ENCODE measurements at places on chromosomes 16 and 17.
A peak's percentile ranks its signal among the peaks of the same experiment; 100 is the strongest.

DNA sequence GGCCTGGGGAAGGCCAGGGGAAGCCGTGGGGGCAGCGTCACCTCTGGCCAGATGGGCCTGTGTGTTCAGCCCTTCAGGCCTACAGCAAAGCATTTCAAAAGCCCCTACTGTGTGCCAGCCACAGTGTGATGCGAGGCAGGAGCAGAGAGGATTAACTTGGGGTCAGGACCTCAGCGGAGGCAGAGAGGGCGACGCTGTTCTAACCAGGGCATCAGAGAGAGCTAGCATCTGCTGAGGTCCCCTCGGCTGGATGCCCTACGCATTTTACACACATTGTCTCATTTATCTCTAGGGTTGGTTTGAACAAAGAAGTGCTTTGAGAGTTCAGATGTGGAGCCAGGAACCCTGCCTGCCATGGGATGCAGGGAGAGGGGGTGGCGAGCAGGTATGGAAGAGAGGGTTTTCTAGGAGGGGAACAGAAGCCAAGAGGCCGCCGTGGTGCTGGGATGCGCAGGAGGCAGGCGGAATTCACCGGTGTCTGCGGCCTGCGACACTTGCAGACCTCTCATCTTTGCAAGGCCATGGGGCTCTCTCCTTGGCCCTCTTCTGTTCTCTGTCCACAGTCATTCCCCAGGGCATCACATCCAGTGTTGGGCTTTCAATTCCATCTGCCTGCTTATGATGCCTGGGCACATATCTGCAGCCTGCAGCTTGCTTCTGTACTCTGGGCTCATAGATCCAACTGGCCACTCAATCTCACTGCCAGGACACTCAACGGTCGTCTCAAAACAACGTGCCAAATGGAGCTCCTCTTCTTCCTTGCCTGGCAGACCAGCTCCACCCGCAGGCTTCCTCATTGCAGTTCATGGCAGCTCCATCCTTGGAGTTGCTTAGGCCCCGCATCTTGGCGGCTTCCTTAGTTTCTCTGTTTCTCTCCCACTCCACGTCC lies 8.1 kb upstream of the NKD1 start:
- DNase-seq, result no peak

GRCh38 chr17:74807441-74807840 lies 31.3 kb upstream of the NAT9 start:
- DNase-seq, result no peak

GRCh38 chr17:17061516-17061915 lies 19.3 kb downstream of the MPRIP start:
- DNase-seq, result no peak

GRCh38 chr16:3659251-3659650 lies 4.8 kb downstream of the DNASE1 start:
- peak; percentile 5 for DNase-seq

GRCh38 chr17:79008666-79009387 lies 737 bp downstream of the CANT1 start:
- no peak for DNase-seq

- no peak for DNase-seq
Observed at GRCh38 chr16:31246296-31246695, 13.5 kb upstream of the ITGAM start.

GRCh38 chr17:62737513-62737912 lies 70.6 kb downstream of the MARCHF10 start:
- DNase-seq, result no peak

GRCh38 chr16:57155702-57156350 lies 30.0 kb downstream of the PSME3IP1 start:
- DNase-seq, result no peak

GRCh38 chr16:85327731-85328675 lies 215.7 kb upstream of the CIBAR2 start:
- DNase-seq, result no peak

GRCh38 chr17:38540514-38541045 lies 65.2 kb downstream of the SRCIN1 start:
- no peak for DNase-seq

All from fibroblast of the aortic adventitia (primary cell).